ENCODE measurements at places on chromosomes 7 and 10. TPM values are rescaled to one million over a fixed set of nuclear protein-coding genes. Genes with fewer than 3 reads are reported as not detected.

MBL2 gene
- total RNA-seq: not detected

OR2A12 gene
- not detected for total RNA-seq

LRRC17 gene
- not detected for total RNA-seq

ATOH7 gene
- not detected for total RNA-seq

HMX3 gene
- not detected for total RNA-seq

CPA1 gene
- not detected for total RNA-seq

ZNF853 gene
- 13.5 TPM for total RNA-seq

DNA sequence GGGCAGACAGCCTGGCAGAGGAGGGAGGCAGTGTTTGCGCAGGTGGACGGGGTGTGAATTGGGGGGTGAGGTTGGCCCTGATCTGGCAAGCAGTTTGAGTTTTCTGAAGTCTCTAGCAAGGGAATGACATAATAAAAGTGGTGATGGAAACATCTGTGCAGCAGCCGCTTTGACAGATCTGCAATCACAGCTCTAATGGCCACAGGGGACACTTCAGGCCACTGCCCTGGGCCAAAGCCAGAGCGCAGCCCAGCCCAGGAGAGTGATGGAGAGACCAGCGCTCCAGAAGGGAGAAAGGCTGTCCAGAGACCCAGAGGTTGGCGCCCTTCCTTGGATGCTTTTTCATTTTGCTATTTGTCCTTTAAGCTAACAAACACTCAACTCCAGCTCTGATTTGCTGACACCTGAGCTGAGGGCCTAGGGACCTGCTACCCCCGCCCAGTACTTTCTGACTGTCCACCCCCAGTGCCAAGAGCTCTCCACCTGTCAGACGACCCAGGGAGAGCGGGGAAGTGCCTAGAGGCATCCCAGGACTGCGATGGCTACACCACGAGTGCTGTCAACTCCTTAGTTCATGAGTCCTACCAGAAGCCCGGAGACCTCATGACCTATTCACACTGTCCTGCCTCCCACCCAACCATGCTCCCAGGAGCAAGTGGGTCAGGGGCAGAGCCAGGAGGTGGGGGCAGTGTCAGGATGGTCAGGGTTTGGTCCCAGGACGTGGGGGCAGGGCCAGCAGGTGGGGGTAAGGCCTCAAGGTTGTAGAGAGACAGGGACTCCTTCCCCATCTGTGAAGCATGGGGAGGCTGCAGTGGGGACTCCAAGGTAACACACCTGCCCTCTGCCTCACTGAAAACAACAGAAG is 112.6 kb downstream of the PRKAG2 start:
- DNase-seq: no peak

DNA sequence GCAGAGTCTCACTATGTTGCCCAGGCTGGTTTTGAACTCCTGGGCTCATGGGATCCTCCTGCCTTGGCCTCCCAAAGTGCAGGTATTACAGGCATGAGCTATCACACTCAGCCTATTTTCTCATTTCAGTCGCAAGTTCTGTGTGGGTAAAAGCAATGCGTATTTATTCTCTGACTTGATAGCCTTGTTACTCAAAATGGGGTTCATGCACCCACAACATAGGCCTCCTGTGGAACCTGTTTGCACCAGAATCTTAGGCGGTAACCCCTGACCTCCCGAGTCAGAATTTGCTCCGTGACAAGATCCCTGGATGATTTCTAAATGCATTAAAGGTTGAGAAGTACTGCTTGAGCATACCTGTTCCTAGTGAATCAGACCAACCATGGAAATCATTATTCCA is 7.3 kb downstream of the IL2RA start:
- DNase-seq: no peak

DNA sequence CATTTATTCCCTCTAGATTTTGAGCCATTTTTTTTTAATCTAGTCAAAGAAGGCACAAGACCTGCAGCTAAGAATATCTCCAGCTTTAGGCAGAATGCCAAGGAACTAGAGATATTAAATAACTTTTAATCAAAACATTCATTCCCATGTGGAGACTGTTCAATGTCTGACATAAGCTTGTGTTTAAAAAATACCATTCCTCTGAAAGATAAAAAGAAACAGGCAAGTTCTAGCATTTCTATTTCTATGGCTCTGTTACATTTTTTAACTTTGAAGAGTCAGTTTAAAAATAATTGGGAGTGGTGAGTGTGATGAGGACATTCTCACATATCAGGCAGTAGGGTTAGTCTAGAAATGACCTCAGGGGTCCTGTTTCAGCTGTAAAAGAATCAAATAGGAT is 48.0 kb downstream of the RHOBTB1 start:
- DNase-seq: no peak

GRCh38 chr7:158588878-158589442 is 1.3 kb upstream of the PTPRN2 start:
- no peak for DNase-seq

- no peak for DNase-seq
Observed at GRCh38 chr7:20735346-20736065, 51.2 kb downstream of the SP8 start.

DNA sequence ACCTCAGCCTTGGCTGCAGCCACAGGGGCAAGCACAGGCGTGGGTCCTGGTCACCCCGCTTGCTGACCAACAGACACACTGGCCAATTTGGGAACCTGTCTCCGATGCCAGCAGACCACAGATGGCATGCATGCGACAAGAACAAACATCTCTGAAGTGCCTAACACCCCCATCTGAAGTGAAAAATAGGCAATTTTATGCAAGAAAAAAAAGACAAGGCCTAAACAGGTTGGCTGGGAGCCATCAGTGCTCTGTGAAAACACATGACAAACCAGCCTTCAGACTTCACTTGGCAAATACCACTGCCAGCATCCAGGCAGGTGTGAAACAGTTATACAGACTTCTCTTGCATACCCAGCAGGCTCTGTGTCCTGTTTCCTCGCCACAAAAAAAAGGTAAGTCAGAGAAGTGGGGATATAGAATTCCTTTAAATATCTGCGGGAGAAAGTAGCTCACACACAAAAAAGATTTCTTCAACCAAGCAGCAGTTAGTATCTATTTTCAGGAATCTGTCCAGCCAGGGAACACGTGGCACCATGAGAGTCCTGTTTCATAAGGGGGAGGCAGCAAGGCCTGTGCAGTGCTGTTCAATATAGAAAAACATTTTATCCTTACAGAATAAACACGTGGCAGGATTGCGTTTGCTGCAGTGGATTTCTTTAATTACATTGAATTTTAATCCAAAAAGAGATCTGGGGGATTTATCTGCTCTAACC is 293.4 kb upstream of the MKLN1 start:
- no peak for DNase-seq
